ENCODE measurements at places on chromosomes 7 and 10.

DNA sequence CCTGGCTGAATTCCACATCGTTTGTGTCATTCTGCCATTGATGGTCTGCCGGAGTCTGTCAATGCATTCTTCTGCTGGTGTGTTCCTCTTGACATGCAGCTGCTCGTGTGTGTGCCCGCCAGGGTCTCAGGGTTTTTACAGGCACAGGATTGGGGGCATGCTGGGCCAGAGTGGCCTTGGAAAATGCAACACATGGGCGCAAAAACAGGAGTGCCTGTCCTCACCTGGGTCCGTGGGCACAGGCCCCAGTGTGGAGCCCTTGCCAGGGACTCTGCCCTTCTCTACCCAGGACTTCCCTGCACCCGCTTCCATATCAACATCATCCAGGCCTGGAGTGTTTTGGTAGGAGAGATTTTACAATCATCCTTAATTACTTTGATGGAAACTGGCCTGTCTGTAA is 340.7 kb downstream of the KIF20B start:
- DNase-seq: no peak

DNA sequence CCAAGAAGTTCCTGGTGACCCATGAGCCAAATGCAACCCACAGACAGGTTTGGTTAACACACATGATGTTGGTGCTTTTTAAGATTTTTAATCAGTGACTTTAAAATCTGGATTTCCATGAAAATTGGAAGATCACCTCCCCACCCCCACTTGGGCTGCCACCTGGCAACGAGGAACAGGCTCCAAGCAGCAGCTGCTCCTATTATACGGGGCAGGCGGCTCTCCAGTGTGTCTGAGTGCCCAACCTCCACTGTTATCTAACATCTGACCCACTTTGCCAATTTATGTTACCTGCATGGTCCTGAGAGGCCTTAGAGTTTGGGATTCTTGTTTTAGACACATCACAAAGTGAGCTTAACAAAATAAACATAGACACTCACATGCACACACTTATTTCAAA is 56.4 kb downstream of the SGMS1 start:
- no peak for DNase-seq

- no peak for DNase-seq
Observed at GRCh38 chr7:106866298-106867281, 1.5 kb downstream of the PIK3CG start.

GRCh38 chr10:86327954-86328725 is 38.5 kb downstream of the GRID1 start:
- DNase-seq: no peak

GRCh38 chr7:107728276-107728675 is 15.7 kb upstream of the CBLL1 start:
- no peak for DNase-seq

DNA sequence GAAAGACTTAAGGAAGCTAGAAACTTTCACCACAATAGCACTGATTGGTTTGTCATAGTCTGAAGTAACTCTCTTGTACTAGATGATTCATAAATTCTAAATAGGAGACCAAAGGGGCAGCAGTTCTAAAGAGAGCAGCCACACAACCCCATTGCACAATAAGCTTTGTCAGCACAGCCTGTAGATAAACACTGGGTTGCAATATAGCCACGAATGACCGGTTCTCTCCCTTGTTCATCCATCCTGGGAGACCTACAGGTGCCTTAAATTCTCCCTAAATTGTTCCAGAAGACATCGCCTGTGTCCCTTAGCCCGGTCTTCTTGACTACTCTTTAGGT is 167.0 kb downstream of the SNX13 start:
- no peak for DNase-seq

DNA sequence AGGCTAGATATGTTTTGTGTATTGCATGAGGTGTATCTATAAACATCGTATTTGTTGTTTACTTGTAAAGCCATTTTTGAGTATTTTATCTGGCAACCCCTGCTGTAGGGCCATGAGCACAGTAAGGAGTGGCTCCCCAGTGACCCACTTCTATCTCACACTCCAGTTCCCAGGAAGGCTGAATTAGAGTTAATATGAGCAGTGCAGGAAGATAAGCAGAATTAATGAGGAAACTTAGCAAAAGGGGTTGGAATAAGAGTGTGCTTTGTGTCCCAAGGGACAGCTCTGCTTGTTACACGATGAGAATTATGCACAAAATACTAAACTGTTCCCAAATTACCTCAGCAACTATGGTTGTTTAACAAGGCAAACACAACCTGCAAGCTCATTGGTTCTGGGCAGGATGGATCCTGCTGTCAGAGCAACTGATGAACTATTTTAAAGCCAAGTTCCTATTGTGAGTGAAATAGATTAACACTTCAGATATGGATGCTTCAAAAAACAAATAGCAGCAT is 1005.8 kb downstream of the NRG3 start:
- DNase-seq: no peak

GRCh38 chr7:47783456-47784223 is 164.6 kb downstream of the PKD1L1 start:
- DNase-seq: no peak

- no peak for DNase-seq
Observed at GRCh38 chr10:20040012-20040411, 223.8 kb downstream of the PLXDC2 start.

- DNase-seq: no peak
Observed at GRCh38 chr7:18521945-18522566, 26.5 kb downstream of the HDAC9 start.

DNA sequence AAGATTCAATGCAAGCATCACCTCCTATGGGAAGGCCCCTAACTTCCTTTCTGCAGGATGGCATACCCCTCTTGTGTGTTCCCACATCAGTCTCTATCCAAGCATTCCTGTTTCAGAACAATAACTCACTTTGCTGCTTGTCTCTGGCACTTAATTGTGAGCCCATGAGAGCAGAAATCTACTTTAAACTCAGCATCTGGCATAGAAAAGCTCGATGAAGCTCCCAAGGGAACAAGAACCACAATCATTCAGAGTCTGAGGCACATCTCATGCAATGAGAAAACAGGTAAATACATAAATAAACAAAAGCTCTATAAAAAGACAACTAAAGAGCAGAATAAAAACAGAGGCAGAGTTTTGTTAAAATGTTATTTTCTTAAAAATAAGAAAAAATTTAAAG is 66.2 kb downstream of the VPS41 start:
- no peak for DNase-seq

- DNase-seq: peak; percentile 42
Observed at GRCh38 chr10:1631282-1631681, 106.0 kb downstream of the ADARB2 start.

DNA sequence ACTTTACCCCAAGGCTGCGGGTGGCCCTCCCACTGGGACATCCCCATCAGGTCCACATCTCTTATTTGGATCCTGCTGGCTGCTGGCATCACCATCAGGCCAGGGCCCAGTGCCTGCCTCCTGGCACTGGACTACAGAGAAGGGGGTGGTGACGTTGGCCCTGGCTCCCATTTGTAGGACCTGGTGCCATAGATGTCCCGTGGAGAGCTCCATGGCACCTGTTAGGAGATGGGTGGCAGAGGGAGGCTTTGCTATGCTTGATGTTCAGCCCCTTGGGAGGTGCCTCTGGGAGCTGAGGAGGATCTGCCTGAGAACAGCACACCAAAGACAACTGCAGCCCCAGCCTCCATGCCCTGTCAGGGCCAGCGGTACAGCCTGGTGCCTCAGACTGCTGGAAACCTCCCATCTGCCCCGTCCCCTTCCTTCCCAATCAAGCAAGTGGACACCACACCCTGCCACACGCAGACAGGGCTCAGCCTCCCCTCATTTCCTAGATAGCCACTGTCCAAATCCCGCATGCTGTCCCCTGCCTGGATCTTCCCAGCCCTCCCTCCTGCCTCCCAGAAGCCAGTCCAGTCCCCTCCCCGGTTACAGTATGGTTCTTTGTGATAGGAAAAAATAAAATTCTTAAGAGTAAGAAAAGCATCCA is 230.0 kb upstream of the GRB10 start:
- DNase-seq: peak; percentile 27

GRCh38 chr10:6136215-6137201 is 47.7 kb downstream of the RBM17 start:
- no peak for DNase-seq

GRCh38 chr7:130566898-130567280 is 75.0 kb downstream of the MEST start:
- DNase-seq: no peak

- no peak for DNase-seq
Observed at GRCh38 chr10:123200531-123200930, 46.3 kb downstream of the BUB3 start.

DNA sequence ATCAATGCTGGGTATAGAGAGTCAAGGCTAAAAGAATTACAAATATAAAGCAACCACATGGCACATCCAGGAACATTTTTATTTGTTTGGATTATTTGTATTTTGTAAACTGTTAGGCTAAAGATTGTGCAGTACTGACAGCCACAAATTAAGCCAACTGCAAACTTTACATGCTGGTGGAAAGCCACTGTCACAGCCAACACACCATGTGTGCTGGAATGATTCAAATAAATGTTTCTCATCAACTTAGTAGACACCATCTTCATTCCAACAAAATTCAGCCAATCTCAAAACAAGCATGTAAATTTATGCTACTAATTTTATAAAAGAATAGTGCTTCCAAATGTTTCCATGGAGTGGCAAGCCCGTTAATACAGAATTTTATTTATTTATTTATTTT is 211.8 kb downstream of the ELMO1 start:
- DNase-seq: no peak

GRCh38 chr7:44143646-44144250 is 2.6 kb upstream of the MYL7 start:
- DNase-seq: no peak

DNA sequence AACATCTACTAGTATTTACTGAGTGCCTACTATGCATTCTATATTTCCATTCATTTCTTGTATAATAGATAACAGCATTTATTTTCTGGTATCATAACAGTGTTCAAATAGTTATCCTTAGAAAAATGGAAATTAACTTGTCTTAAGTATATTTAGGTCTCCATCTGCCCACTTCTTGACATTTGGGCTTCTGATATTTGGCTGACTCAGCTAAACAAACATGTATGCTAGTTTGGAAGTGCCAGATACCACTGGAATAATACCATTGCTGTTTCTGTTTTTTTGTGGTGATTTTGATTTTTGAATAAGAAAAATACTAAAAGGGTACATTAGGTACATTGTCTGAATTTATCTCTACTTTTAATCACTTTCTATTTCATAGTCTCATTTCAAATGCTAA is 169.2 kb downstream of the ST7 start:
- DNase-seq: no peak
